ENCODE measurements at places on chromosomes 5 and 9.

DNA sequence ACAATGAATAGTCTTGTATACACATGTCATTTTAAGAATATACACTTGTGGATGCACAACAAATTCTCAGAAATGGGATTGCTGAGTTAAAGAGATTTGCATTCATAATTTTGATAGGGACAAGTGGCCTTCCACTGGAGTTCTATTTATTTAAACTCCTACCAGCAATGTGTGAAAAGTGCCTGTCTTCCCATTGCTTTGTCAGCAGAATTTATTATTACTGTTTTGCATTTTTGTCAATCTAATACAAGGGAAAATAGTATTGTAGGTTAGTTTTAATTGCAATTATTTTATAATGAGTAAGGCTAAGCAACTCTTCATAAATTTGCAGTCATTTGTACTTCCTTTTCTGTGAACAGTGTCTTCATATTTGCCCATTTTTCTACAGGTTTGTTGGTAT lies 55.0 kb downstream of the C9orf57 start:
- no peak for DNase-seq

DNA sequence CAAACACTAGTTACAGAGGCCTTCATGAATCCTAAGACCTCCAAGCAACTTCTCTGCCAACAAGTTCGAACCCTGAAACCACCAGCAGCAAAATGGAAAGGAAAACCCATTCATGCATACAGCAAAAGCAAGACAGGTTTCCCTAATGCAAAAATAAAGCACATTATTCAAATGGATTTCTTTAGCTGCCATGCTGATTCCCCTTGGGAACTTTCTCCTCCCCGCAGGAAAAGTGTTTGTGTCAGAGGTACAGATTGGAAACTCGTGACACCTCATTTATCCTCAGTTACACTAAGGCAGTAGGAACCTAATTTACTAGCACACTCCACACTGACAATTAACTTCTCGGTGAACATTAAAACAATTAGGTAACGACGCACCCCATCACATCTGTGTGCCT lies 63.4 kb downstream of the TLE1 start:
- DNase-seq: no peak

GRCh38 chr5:164869325-164869724 lies 1363.9 kb downstream of the MAT2B start:
- DNase-seq: no peak

- no peak for DNase-seq
Measured at GRCh38 chr9:90112788-90113187, 508.0 kb downstream of the GADD45G start.

DNA sequence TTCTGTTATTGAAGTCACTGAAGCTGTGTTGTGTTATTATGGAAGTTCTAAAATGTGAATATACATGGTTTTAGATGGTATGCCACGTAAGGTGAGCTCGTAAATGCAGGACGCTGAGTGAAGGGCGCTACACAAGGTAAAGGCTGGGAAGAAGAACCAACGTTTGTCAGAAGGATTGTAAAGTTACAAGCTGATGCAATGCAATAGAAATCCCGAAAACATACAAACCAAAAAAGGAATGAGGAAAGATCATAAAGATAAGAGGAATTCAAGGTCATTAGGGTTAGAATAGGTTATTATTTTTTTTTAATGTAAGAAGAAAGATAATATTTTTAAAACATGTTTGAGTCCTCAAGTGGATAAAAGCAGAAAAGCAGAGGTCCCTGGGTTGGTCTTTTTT lies 538.6 kb downstream of the CDH12 start:
- DNase-seq: no peak

DNA sequence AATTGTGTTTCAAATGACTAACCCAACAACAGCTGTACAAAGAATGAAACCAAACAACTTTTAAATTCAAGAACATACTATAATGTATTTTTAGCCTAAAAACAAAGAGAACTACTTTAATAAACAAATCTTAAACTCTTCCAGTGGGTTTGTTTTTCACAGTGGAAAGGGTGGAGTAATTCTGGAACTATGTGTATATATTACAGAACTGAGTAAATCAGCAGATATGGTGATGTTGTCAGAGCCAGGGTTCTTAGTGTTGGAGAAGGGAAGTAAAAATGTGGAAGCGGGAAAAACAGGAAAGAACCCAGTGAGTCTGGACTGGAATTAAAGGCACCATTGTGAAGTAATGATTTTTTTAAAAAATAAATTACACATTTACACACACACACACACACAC lies 144.9 kb downstream of the CDK5RAP2 start:
- DNase-seq: no peak

GRCh38 chr9:130040984-130041647 lies 1.9 kb downstream of the FNBP1 start:
- DNase-seq: no peak

DNA sequence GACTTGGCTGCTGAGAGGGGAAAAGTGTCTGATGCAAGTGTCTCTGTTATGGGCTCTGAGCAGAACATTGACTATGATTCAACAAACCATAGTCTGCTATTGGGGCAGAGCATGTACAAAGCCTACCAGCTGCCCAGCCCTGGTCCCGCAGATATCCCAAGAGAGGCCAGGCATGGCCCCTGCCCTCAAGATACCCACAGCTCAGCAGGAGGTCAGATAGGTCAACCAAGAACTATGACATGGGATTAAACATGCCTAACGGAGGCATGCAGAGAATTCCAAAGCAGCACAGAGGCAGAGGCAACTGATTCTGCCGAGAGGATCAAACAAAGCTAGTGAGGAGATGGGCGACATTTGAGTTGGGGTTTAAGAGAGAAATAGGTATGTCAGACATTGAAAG lies 39.9 kb upstream of the CPLX2 start:
- no peak for DNase-seq

DNA sequence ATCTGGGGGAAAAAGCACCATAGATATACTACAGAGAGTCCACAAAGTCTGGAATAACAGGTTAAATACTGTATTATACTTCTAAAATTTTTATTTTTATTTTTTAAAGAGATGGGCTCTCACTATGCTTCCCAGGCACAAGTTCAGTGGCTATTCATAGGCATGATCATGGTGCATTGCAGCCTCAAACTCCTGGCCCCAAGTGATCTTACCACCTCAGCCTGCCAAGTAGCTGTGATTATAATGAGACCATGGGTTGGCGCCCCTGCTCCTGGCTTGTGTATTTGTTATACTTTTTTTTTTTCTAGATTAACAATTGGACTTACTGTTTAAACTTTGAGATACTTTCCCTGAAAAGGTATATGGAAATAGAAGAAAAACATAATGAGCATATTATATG lies 25.9 kb downstream of the ERBIN start:
- no peak for DNase-seq

DNA sequence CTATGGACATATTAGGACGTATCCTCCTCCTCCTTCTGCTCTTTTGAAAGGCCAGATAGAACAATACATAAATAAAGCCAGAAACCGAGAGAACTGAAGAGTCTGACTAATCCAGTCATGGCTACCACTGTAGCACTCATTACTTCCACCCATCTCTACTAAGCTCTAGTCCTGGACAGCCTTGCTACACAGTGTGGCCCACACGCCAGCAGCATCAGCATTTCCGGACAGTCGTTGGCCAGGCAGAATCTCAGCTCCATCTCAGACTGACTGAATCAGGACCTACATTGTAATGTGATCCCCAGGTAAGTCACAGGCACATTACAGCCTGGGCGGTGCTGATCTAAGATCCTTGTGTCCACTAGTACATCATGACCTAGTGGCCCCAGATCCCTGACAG lies 182.9 kb downstream of the DRD1 start:
- DNase-seq: no peak

DNA sequence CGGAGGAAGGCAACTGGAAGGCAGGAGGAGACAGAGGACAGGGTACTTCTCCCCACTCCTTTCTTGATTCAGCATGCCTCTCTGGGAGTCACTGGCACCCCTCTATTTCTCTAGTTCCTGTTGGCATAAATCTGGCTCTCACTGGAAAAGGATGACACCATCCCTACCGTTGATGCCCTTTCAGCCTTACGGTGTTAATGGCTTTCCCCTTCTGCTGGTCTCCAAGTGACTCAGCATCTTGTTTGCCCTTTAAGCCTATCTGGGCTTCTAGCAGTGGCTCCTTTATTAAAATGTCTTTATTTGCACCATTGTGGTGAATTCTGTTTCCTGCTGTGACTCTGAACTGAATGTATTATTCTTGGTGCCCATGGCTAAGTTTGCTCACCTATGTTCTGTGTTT lies 227.3 kb upstream of the GLRA1 start:
- DNase-seq: no peak

DNA sequence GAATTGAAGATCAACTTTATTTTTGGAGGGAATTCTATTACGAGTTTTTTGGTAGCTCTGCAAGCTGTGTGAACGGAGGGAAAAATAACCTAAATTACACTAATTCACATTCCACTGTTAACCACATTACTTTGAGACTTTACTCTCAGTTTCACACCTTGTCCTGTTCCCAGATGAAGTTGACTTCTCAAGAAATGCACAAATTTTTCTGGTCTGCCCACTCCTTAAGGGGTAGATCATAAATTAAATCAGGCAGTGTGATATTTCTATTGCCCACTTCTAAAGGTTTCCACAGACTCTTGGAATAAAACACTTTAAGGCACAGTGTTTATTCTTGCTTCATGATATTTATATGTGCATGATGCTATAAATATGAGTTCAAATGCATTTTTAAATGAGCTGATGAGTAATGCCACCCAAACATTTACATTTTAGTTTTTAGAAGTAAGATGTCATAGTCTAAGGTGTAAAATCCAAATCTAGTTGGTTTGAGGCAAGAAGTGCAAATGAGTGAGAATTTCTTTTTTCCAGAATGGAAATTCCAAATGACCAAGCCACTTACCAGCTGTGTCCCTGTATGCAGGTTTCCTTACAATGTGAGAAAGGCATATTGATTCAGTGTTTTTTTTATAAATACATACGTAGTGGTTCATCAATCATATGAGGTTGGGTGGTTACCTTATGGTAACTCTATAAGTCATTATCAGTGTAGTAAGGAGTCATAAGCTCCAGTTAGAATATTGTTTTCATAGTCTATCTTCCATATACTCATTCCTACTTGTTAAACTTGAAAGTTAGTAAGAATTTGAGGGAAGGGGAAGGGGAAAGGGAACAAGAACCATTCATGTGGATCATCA lies 437.7 kb upstream of the MEF2C start:
- no peak for DNase-seq

GRCh38 chr5:177469750-177470525 lies 3.5 kb downstream of the DBN1 start:
- no peak for DNase-seq

DNA sequence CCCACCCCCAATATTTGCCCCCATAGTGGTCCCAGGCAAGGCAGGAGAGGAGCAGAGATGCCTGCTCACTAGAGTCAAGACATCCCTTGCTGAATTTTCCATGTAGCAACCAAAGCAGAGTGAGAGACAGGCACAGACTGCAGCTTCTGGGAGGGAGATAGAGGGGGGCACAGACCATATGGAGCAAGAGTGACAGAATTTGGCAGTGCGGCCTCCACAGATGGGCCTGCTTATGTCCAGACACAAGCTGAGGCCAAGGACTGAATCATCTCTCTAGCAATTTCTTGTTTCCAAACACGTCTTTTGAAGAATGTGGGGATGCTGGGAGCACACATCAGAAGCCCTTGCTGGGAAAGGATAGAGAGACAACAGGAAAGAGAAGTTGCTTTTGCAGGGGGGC lies 53.0 kb upstream of the ALDH1B1 start:
- no peak for DNase-seq

DNA sequence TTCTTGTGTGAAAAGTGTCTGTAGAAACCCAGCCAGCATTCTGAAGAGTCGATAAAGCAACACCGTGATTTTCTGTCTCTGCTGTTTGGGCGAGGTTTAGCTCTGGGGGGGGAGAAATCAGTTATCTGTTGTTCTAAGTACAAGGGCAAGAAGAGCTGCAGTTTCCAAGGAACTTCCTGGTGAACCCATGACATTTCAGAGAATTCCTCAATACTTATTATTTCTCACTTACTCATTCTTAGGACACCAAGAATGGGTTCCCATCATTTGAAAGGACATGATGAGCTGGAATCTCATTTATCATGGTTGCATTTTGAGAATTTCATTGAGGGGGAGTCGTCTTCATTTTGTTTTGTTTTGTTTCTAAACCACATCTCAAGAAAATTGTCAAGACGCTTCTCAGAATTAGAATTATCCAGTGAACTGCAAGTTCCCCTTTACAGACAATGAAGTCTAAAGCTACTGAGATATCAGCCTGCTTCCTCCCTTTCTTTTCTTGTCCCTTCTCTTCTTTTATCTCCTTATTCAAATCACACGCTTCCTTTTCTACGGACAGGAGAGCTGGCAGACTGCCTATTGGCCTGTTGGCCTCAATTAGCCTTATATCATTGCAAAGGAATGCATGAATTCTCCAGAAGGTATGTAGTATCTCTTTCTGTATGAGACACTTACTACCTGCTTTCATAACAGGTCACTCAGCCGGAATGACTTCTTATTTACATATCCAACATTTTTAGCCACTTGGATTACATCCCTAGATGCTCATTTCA lies 53.7 kb downstream of the ZNF462 start:
- no peak for DNase-seq

DNA sequence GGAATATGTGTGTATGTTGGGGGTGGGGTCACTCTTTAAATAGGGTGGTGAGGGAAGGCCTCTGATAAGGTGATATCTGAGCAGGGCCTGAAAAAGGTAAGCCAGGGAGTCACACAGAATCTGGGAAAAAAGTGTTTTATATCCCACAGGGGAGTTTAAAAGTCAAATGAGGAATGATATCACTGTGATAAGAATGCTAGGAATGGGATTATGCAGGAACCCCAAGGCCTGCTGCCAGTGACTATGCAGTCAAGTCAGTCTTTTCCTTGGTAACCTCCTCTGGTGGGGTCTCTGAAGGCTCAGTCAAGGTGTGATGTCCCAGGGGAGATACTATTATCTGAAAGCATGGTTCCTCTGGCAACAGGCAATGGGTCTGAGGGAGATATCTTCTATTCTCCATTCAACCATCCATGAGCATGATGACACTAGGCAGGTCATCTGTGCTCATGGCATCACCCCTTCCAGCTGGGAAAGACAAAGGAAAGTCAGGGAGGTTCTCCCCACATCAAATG lies 53.5 kb downstream of the GRIA1 start:
- DNase-seq: no peak

DNA sequence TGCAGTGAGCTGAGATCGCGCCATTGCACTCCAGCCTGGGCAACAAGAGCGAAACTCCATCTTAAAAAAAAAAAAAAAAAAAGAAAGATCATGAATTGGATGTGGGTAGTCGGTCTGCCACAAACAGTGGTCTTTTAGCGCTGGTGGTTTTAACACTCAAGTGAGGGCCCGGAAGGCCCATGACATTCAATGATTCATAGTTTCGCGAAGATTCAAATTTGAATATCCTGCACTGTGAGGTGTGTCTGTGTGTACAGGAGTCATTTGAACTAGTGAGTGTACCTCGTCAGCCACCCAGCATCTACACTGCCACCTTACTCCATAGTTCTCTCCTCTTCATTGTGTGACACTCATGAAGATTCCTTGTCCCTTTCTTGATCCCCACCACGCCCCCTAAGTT lies 41.3 kb downstream of the CFAP77 start:
- no peak for DNase-seq

GRCh38 chr9:86077276-86077675 lies 22.1 kb downstream of the GOLM1 start:
- DNase-seq: no peak

GRCh38 chr9:108621991-108622855 lies 233.6 kb downstream of the ACTL7B start:
- DNase-seq: no peak

All from dorsolateral prefrontal cortex (tissue), 122 donors.